ENCODE measurements at places on chromosomes 11 and 22.

GRCh38 chr11:65872586-65873317 is at the start of gene EFEMP2:
EFEMP2 (minus strand) TSS chr11:65872800; CDS start chr11:65872354, 446 bp downstream.
- DNase-seq = no peak

DNA sequence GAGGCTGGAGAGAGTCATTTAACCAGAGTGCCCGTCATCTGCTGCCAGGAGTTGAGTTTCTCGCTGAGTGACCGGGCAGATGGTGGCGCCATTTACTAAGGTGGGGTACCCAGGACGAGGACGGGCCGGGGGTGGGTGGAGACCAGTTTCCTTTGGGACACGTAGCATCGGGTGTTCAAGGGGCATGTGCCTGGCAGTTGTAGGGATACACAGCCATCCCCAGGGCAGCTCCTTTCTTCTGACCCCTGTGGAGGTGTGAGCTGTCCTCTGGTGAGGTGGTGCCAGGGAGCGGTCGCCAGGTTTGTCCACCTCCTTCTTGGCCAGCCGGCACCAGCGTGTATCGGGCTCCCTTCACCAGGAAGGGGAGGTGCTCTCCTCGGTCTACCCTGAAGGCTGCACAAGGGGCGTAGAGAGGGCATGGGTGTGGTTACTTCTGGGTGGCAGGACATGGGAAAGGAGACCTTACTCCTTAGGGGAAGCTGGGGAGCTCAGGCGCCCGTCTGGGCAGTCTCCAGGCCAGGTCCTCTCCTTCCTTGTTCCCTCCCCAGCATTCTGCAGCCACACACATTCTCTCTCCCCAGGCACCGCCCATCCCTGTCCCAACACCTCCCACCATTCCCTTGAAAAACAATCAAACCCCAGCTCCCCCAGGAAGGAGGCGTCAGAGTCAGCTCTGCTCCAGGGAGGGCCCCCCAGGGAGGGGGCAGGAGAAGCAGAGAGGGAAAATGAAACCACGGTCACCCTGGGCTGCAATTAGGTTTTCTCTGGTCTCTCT is 10.3 kb upstream of the MB start:
- DNase-seq = peak; percentile 75

DNA sequence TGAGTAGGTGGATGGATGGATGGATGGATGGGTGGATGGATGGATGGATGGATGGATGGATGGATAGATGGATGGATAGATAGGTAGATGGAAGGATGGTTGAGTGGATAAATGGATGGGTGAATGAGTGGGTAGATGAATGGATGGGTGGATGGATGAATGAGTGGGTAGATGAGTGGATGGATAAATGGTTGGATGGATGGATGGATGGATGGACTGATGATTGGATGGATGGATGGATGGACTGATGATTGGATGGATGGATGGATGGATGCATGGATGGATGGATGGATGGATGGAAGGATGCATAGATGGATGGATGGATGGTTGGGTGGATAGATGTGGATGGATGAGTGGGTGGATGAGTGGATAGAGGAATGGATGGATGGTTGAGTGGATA is 13.2 kb upstream of the SYT8 start:
- no peak for DNase-seq

DNA sequence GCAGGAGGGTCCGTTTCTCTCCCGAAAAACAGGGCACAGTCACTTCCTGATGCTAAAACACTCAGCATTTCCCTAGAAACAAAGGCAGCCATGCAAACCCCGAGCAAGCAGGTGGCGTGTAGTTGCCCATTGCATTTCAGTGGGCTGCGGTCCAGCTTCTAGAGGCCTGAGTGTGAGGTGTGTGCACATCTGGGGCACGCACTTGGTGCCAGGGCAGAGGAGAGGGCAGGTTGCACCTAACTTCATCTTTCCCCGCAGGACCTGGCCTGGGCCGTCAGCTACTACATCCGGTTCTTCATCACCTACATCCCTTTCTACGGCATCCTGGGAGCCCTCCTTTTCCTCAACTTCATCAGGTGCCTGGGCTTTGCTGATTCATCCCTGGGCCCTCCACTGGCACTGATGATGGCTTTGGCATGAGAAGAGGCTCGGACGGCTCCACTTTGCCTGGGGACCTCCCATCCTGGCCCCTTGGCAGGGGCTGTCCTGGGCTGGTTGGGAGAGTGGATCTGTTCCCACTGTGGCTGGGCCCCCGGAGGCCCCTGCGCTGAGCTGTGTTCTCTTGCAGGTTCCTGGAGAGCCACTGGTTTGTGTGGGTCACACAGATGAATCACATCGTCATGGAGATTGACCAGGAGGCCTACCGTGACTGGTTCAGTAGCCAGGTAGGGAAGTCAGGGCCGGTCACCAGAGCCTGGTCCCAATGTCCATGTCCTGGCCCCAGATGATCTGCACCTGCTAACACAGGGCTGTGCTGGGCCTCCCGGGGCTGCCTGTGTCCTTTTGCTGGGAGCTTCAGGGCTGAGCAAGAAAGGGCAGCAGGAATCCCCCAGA is 28.4 kb downstream of the FADS3 start:
- DNase-seq = no peak

DNA sequence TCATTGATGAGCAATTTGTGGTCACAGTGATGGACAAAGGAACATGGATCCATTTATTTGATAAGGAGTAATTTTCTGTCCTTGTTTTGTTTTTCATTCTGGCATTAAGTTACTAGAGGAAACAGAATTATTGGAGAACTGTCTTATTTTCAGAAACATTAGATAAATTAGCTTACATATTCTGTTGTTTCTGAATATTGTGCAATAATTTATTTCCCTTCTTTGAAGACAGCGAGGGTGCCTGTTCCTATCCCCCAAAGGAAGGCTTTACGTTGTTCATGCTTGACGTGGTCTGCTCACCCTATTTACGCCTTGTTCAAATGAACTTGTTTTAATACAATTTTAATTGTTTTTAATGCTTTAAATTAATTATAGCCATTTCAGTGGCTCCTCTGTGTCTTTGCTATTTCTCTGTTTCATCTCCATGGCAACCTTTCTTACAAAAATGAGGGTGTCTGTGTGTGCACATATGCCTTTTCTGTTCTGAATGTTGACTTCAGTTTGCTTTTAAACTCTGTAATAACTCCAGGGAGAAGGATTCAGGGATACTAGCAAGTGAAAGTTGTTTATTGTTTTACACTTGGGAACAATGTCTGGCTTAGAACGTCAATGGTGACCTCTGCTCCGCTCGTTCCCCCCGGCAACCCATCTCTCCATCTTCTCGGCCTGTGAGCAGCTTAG is 138.3 kb upstream of the PLET1 start:
- no peak for DNase-seq

DNA sequence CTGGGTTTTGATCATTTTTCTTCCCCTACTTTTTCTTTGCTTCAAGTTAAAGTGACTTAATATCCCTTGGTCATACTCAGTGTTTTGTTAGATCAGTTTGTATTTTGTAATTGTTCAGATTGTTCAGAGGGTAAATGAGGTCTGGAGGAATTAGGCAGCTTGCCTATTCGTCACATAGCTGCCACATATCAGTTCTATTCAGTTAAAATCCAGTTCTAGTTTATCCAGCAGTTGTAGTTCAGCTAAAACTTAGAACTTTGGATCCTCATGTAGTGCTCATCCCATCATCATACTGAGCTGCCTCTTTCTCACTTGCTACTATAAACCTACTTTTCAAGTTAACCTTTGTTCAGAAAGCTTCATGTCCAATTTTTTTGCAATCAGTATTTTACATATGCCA is 47.1 kb upstream of the DEPDC7 start:
- DNase-seq = no peak

DNA sequence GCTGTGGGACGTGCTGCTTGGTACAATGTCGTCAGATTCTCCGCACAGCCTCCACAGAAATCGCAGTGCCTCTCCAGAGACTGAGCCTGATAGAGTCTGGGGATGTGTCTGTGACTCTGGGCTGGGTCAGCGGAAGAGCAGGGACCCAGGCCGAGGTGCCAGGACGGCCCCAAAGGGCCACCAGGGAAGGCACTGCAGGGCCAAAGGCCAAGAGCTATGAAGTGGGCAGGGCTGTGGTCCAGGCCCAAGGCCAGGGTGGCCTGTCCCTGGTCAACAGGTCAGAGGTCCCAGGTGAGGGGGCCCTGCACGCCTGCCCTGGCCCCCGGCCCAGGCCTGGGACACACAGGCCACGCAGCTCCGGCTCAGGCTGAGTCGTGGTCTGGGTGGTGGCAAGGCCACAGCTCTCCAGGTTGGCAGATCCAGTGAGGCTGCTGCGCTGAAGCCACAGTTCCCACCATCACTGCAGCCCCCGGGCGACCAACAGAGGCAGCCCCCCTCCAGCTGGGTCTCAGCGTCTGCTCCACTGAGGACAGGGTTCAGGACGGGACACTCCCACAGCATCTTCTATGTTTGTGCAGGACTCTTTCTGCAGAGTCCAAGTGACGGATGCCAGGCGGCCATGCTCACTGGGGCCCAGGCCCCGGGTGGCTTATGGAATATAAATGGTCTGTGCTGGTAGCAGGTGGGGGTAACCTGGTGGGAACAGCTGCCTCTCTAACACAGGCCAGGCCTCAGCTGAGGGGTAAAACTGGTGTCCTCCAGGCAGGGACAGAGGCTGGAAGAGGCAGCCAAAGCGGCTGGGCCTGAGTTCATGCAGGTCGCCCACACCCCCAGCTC is 4.8 kb upstream of the PIM3 start:
- DNase-seq = no peak

- DNase-seq = no peak
These were observed 45.5 kb downstream of the CELSR1 start for GRCh38 chr22:46491946-46492345.

- DNase-seq = peak; percentile 88
These were observed 18.7 kb upstream of the SCGB1D1 start for GRCh38 chr11:62171261-62171723.

- DNase-seq = no peak
These were observed 64.8 kb downstream of the LRRC4C start for GRCh38 chr11:41394521-41395195.

DNA sequence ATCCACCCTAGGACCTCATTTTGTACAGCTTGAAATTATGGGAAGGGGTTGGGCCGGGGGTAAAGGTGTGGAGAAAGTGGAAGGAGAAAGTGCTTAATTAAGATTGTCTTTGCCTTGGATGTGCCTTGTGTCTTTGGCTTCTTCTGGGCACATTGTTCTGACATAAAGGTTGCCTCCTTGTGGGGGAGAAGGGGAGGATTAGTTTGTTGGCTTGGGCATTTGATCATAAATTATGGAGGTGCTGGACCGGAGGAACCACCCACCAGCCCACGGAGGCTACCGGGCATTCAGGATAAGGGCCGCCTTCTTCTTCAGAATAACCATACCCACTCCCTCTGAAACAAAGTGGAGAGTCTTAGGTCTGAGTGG is 1.3 kb downstream of the PAFAH1B2 start:
- no peak for DNase-seq

DNA sequence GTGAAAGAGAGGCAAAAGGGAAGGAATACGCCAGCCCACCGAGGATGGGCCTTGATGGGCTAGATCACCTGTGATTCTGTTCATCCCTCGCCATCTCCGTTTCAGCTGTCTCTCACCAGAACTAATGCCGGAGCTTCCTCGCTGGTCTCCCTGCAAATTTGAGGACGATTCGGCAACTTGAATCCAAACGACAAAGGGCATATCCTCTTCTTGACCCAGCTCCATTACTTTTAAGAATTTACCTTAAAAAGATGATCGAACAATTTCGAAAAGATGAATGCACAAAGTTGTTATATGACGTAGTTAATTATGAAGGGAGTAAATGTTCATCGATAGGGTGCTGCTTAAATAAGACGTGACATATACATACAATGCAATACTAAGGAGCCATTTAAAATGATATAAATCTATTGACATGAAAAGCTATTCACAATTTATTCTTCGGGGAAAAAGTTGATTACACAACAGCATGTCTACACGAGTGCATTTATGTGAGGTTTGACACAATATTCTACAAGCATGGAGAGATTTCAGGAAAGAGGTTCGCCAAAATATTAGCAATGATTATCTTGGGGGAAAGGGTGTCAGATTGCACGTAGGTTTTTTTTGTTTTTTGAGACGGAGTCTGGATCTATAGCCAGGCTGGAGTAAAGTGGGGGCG is 937 bp upstream of the FAM168A start:
- DNase-seq = no peak

DNA sequence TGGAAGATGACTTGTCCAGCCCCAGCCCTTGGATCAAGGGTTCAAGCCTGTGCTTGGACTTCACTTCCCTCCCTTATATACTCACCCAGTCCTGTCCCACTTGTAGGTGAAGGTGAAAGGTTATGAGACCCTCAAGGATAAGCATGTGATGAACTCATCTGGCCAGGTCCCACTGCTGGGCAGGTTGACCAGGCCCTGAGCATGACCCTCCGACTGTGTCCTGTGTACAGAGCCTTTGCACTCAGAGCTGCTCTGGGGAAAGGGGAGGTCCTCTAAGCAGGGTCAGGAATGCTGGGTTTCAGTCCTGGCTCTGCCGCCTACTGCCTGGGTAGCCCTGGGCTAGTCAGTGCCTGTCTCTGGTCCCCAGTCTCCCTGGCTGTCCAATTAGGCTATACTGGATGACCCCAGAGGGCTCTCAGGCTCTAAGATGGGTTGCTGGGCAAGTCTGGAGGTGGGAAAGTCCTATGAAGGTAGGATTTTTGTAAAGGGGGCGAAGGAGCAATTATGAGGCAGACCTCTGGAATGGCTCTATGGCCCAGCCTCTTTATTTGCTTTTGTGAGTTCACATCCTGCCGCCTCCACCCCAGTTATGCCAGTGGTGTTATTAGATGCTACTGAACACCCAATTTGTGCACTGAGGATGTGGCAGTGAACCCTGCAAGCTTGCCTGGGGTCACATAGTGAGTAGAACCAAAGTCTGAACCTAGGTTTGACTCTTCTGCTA is 14.1 kb downstream of the DGAT2 start:
- DNase-seq = no peak

DNA sequence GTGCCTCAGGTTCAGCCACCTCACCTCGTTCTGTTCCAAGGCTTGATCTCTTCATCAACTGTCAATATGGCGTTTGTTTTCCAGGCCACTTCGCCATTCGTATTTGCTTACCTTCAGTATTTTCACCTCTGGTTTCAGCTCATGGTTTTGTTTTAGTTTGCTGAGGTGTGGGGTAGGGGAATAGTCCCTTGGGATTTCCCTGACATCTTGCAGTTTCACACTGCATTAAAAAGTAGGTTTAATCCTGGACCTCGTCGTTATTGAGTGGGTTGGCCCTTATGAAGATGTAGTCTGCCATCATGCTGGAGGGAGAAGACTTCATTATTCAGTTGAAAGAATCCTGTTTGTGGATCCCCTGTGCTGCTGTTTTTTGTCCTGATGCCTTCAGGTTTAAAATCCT is 46.0 kb downstream of the C11orf91 start:
- DNase-seq = no peak

DNA sequence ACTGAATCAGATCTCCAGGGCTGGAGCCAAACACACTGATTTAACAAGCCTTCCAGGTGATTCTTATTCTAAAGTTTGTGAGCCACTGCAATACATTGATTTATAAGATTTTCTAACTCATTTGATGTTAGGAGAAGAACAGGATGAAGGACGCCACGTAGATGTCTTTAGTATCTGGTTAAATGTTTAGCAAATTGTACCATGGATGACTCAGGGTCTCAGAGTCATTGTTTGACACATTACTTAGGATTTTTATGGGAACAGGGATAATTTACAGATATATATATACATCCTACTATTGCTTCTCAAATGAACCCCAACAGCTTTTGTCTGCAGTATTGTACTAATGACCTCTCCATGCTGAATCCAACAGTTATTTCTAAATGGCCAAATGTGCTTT is 143.1 kb upstream of the DDI1 start:
- no peak for DNase-seq
